ENCODE measurements at places on chromosomes 1 and 21. TPM values are rescaled to one million over a fixed set of nuclear protein-coding genes. Genes with fewer than 3 reads are reported as not detected.

GRCh38 chr1:39925721-39926342 lies 24.1 kb upstream of the MYCL start:
- H3K27me3 ChIP-seq: no peaks in the 10 kb centered on the region
- no peak overlapping the region for H3K27ac ChIP-seq
- DNase-seq: no peak
- no peaks in the 10 kb centered on the region for H3K36me3 ChIP-seq
- H3K4me3 ChIP-seq: no peak overlapping the region

- peaks cover 4% of the 10 kb centered on the region for H3K4me1 ChIP-seq
- no peaks in the 10 kb centered on the region for H3K36me3 ChIP-seq
- no peak for DNase-seq
- H3K4me3 ChIP-seq: no peak overlapping the region
- no peak overlapping the region for H3K27ac ChIP-seq
Observed at GRCh38 chr1:211537253-211537652, 41.7 kb downstream of the SLC30A1 start.

DNA sequence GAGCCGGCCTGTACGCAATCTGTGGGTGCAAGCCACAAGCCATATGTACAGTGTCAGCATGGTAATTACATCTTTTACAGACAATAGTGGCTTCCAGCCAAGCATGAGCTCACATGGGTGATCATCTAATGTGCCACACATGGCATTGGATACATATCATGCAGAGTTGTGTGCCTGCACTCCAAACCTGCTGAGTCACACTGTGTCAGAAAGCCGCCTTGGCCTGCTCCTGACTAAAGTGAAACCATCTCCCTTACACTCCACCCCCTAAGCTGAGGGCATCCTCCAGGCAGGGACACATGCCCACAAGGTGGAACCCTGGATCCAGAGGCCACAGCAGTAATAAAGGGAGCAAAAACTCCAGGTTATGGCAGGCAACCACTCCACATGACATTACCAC lies 72.5 kb downstream of the KCNT2 start:
- H3K27me3 ChIP-seq: no peaks in the 10 kb centered on the region
- no peaks in the 10 kb centered on the region for H3K4me1 ChIP-seq
- no peaks in the 10 kb centered on the region for H3K36me3 ChIP-seq
- H3K27ac ChIP-seq: no peak overlapping the region
- no peak for DNase-seq

DNA sequence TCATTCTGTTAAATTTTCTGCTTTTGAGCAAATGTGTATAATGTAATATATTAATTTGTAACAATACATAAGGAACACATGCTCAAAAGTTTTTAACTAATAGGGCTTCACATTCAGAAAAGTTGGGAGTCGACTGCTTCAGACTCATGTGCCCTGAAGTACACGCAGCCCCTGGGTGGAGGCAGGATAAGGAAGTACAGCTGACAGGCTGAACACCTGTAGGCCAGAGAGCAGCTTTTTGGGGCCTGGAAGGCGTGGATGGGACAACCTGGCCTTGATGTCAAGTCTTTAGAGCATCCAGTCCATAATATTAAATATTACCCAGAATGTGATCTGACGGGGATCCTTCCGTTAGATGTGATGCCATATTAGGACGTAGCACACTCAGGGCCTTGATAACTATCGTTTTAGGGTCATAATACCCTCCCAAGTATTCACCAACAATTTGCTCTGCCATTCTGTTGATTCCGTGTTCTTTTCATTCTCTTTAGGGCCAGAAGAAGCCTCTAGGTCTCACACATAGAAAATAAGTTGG lies 485.2 kb downstream of the SIPA1L2 start:
- H3K4me1 ChIP-seq: no peaks in the 10 kb centered on the region
- H3K36me3 ChIP-seq: no peaks in the 10 kb centered on the region
- H3K27me3 ChIP-seq: peaks cover 2% of the 10 kb centered on the region
- no peak overlapping the region for H3K4me3 ChIP-seq

DNA sequence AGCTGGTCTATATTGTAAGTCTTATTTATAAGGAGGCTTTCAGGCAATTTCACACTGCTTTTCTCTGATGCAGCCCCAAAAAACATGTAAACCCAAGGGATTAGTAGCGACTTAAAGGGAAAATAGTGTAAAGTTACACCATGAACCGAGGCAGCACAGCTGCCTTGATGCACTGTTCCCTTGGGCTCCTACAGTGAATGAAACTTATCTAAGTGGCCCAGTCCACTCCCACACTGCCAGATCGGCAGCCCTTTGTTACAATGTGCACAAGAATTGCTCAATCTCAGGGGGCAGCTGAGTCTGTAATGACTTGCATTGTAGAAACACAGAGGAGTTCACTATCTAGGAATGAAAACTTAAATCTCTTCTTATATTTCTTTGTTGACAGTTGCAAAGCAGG lies 120.8 kb upstream of the ADGRL2 start:
- no peak overlapping the region for H3K27ac ChIP-seq
- H3K4me3 ChIP-seq: no peak overlapping the region
- DNase-seq: no peak
- no peaks in the 10 kb centered on the region for H3K27me3 ChIP-seq

- no peak overlapping the region for H3K4me3 ChIP-seq
- H3K27ac ChIP-seq: no peak overlapping the region
- no peaks in the 10 kb centered on the region for H3K36me3 ChIP-seq
Observed at GRCh38 chr21:32206631-32207405, 72.0 kb downstream of the MIS18A start.

DNA sequence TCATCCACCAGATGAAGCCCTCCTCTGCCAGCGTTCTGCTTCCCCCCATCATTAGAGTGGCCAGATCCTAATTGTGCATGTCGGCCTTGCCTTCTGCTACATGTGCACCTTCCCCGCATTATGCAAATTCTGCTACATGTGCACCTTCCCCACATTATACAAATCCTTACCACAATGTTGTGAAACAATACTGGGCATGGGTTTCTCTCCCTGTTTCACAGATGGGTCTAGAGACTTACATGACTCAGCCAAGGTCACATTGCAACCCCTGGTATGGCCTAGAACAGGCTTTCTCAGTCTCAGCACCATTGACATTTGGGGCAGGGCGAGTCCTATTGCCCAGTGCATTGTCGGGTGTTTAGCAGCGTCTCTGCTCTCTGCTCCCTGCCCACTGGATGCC lies 1.0 kb upstream of the CELA2A start:
- no peak for DNase-seq
- H3K4me3 ChIP-seq: no peak overlapping the region
- no peaks in the 10 kb centered on the region for H3K4me1 ChIP-seq
- H3K27me3 ChIP-seq: peaks cover 9% of the 10 kb centered on the region

OMA1 gene
- 13.8 TPM for total RNA-seq

- no peak for DNase-seq
- H3K4me1 ChIP-seq: peaks cover 11% of the 10 kb centered on the region
- H3K27ac ChIP-seq: peak overlapping the region; percentile 6
- no peak overlapping the region for H3K4me3 ChIP-seq
- H3K36me3 ChIP-seq: no peaks in the 10 kb centered on the region
Observed at GRCh38 chr1:219460896-219461815, 151.7 kb downstream of the ZC3H11B start.

REN gene
- total RNA-seq: not detected

- no peaks in the 10 kb centered on the region for H3K36me3 ChIP-seq
- DNase-seq: no peak
- H3K4me1 ChIP-seq: peaks cover 20% of the 10 kb centered on the region
- H3K4me3 ChIP-seq: no peak overlapping the region
- no peak overlapping the region for H3K27ac ChIP-seq
- H3K27me3 ChIP-seq: peaks cover 6% of the 10 kb centered on the region
Observed at GRCh38 chr1:36446746-36447145, 3.5 kb downstream of the OSCP1 start.

- no peak overlapping the region for H3K27ac ChIP-seq
- no peak for DNase-seq
- no peak overlapping the region for H3K4me3 ChIP-seq
- no peaks in the 10 kb centered on the region for H3K36me3 ChIP-seq
Observed at GRCh38 chr1:188365874-188366273, 1537.1 kb downstream of the PLA2G4A start.

DNA sequence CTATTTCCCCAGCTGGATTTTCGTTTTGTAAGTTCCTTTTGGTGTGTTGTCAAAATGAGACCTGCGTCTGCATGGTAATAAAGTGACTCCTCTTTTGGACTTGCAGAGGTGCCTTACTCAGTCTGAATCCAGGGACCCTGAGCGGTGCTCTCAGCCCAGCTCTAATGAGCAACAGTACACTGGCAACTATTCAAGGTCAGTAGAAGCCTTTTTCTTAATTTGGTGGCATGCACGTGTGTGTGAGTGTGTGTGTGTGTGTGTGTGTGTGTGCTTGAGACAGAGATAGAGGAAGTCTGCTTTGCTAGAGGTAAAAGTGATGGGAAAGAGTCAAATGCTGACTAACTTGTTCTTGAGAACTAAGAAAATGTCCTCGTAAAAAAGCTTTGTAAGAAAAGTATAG lies 105.4 kb downstream of the CD247 start:
- no peaks in the 10 kb centered on the region for H3K27me3 ChIP-seq
- H3K4me3 ChIP-seq: no peak overlapping the region
- DNase-seq: no peak

- H3K4me3 ChIP-seq: no peak overlapping the region
- H3K4me1 ChIP-seq: peaks cover 41% of the 10 kb centered on the region
- no peaks in the 10 kb centered on the region for H3K36me3 ChIP-seq
- no peak overlapping the region for H3K27ac ChIP-seq
- DNase-seq: no peak
- no peaks in the 10 kb centered on the region for H3K27me3 ChIP-seq
Observed at GRCh38 chr1:182718311-182718710, 33.9 kb upstream of the RGS8 start.

- no peak overlapping the region for H3K27ac ChIP-seq
- no peak overlapping the region for H3K4me3 ChIP-seq
- no peak for DNase-seq
- H3K36me3 ChIP-seq: peaks cover 31% of the 10 kb centered on the region
- peaks cover 3% of the 10 kb centered on the region for H3K4me1 ChIP-seq
- H3K27me3 ChIP-seq: no peaks in the 10 kb centered on the region
Observed at GRCh38 chr1:11671544-11672286, 7.7 kb downstream of the FBXO6 start.

MAP1LC3C gene
- not detected for total RNA-seq

DNA sequence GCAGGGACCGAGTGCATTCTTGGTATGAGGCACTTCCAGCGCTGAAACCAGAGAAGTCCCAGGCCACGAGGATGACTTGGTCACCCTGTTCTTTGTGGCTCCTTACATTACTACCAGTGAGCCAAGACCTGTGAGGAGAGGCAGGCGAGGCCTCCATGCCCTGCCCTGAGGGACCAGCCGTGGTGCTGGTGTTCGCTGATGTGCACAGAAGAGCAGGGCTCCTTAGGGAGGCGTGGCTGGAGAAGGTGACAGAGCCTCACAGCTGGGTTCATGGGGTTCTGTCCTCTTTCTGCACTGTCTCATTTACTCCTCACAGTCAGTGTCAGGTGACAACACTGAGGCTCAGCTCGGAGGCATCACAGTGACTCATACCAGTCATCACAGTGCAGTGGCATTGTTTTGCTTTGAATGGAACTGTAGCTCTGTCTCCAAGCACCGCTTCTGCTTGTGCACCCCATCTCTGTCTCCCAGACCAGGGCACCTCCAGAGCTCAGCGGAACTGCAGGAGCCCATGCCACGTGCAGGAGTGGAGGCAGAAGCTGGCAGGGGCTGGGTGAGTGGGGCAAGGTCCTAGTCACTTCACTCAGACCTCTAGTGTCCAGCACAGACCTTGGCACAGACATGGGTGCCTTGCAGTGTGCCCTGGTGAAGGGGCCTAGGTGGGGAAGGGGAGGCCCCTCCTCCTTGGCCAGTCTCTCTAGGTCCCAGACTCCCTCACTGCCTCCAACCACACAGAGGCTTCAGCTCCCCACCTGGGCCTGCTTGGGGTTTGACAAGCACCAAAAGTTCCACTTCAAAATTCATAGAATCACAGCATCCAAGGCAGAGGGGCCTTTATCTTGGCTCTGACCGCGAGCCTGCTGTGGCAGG lies 310.9 kb downstream of the MATN1 start:
- peak; percentile 30 for DNase-seq
- no peak overlapping the region for H3K4me3 ChIP-seq
- H3K4me1 ChIP-seq: no peaks in the 10 kb centered on the region
- H3K27ac ChIP-seq: no peak overlapping the region
- no peaks in the 10 kb centered on the region for H3K36me3 ChIP-seq

LRRC3 gene
- total RNA-seq: 2.4 TPM

GRCh38 chr1:243471026-243471685 lies 215.3 kb downstream of the SDCCAG8 start:
- no peaks in the 10 kb centered on the region for H3K36me3 ChIP-seq
- H3K27me3 ChIP-seq: no peaks in the 10 kb centered on the region
- H3K27ac ChIP-seq: no peak overlapping the region
- peaks cover 7% of the 10 kb centered on the region for H3K4me1 ChIP-seq
- no peak overlapping the region for H3K4me3 ChIP-seq

PDZK1IP1 gene
- total RNA-seq: not detected

DNA sequence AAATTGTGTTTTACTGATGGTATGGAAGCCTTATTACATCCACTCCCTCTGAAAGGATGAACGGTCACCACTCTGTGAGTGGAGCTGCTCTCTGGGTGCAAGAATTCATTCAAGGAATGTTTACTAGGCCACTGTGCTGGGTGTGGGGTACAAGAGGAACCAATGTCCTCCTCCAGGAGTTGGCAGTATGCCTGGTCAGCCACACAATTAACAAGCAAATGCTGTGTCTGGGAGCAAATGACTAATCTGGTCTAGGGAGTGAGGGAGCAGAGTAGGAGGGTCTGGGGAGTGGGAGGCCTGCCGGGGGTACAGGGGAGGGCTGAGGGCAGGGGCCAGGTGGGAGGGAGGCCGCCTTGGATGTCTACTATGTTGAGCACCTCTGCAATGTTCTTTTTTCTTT lies 27.2 kb upstream of the TDRD10 start:
- H3K27ac ChIP-seq: no peak overlapping the region
- no peaks in the 10 kb centered on the region for H3K36me3 ChIP-seq
- DNase-seq: no peak
- H3K4me1 ChIP-seq: peaks cover 12% of the 10 kb centered on the region
- peaks cover 1% of the 10 kb centered on the region for H3K27me3 ChIP-seq

DNA sequence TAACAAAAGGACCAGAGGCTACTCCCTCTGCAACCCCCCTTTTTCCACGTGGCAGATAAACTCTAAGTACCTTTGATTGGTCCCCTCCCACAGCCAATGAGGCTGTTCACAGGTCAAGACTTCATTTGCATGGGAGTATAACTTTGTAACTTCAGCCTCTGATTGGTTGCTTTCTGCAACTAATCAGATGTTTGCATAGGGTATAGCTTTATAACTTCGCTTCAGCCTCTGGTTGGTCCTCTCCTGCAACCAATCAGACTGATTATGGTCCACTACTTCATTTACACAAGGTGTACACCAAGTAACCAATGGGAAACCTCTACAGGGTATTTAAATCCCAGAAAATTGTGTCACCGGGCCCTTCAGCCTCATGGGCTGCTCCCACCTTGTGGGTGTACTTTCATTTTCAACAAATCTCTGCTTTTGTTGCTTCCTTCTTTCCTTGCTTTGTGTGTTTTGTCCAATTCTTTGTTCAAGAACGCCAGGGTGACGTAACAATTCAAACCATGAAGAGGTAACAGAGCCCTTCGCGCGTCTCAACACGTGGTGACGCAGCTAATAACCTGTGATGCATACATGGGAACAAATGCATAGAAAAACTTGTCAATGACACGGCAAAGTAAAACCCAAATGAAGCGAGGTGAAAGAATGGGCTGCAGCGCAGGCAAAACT lies 47.2 kb downstream of the VPS26C start:
- DNase-seq: no peak
- H3K27ac ChIP-seq: peak overlapping the region; percentile 95
- peaks cover 2% of the 10 kb centered on the region for H3K27me3 ChIP-seq
- H3K4me3 ChIP-seq: peak overlapping the region; percentile 85

GRCh38 chr1:237684236-237684635 lies 206.5 kb downstream of the ZP4 start:
- no peaks in the 10 kb centered on the region for H3K4me1 ChIP-seq
- no peak overlapping the region for H3K4me3 ChIP-seq
- DNase-seq: no peak
- no peak overlapping the region for H3K27ac ChIP-seq
